Chondrocyte (in vitro differentiated cells): ENCODE measurements at places on chromosomes 2 and 18. TPM values are rescaled to one million over a fixed set of nuclear protein-coding genes. Genes with fewer than 3 reads are reported as not detected.
A peak's percentile ranks its signal among the peaks of the same experiment; 100 is the strongest.

The TMEM127 gene
- 43.9 to 54.4 TPM (median 52.5 TPM) in 3 replicates for total RNA-seq

DNA sequence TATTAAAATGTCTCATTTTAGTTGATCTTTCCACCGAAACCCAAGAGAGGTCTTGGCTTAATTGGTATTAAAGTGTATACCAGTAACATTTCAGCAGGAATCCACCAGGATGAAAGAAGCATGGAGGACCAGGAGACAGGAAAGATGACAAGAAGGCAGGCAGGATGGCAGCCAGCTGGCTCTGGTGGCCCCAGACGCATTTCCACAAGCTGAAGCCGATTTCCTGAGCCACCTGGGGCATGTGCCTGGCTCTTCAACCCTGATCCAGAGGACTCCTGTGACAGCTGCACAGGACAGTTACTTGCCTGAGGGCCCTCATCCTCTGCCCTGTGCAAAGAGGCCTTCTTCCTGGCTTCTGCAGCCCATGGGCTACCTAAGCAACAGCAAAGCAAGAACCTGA, 56.9 kb upstream of the NFU1 start:
- DNase-seq = no peak
- H3K27ac ChIP-seq = no peak overlapping the region
- no peak overlapping the region for H3K4me3 ChIP-seq
- peaks cover 16% of the 10 kb centered on the region for H3K36me3 ChIP-seq

DNA sequence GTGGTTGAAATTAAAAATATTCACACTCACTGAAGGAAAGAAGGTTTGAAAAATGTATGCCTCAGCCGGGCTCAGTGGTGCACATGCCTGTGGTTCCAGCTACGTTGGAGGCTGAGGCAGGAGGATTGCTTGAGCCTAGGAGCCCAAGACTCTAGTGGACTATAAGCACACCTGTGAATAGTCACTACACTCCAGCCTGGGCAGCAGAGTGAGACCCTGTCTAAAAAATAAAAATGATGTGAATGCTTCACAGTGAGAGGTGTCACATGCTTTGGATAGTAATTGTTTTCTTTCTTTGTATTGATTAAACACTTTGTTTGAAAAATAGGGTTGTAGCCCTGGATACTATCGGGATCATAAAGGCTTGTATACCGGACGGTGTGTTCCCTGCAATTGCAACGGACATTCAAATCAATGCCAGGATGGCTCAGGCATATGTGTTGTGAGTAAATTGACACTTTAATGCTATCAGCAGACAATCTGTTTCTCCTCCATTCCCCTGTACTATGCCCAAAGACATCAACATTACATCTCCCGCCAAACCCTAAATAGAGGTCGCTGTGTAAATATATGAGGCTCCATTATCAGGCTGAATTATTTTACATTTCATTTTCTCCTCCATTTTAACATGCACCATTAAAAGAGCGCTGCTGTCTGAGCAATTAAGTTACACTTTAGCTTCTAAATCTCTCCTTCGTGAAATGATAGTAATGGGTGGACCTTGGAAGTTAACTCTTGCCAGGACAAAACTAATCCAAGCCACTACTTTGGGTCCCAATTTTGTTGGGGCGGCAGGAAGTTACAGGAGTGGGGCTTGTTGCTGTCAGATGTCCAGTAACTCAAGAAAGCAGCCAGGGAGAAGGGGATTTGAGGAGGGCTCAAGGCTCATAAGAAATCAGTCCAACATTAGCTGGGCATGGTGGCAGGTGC, 138.3 kb upstream of the TTC39C start:
- no peak overlapping the region for H3K4me3 ChIP-seq
- H3K27me3 ChIP-seq = peaks cover 17% of the 10 kb centered on the region
- no peak overlapping the region for H3K27ac ChIP-seq
- DNase-seq = no peak

GRCh38 chr2:239223310-239224198, 177.3 kb downstream of the HDAC4 start:
- peak; percentile 39 for DNase-seq
- H3K4me3 ChIP-seq = no peak overlapping the region
- H3K27me3 ChIP-seq = no peaks in the 10 kb centered on the region
- no peaks in the 10 kb centered on the region for H3K36me3 ChIP-seq
- peaks cover 77% of the 10 kb centered on the region for H3K4me1 ChIP-seq

The LHCGR gene
- not detected in 3 replicates for total RNA-seq
